ENCODE measurements at places on chromosomes 11 and 22.

DNA sequence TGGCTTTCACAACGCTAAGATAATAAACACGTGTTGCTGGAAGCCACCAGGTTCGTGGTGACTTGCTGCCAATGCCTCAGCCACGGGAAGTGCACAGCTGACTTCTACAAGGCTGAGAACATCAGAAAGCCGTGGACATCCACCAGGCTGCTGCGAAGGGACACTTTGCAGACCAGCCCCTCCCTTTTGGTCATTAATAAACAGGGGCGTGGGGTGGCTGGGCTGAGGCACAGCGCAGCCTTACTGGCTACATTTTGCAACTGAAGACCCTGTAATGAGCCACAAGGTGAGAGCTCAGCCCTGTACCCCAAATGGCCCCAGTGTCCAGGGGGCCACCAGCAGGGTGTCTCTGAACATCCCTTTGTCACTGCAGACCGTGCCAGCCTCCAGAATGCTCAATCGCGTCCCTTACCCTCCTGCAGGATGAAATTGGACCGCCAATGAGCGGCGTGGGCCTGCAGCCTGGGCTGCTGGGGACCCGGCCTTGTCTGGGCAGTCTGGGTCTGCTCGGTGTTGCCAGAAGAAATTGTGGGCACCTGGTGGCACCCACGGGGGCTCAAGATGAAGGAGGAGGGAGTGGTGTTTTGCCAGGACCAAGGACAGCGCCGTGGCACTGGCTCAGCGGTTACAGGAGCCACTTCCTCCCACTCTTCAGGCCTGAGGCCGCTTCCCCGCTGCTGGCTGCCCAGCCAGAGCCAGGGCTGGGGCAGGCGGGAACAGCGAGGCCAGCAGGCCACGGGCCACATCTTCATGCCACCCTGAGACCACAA, 181.9 kb downstream of the CTTN start:
- no peak for DNase-seq

- DNase-seq = no peak
Measured at GRCh38 chr11:60396799-60397198, 540 bp downstream of the MS4A14 start.

DNA sequence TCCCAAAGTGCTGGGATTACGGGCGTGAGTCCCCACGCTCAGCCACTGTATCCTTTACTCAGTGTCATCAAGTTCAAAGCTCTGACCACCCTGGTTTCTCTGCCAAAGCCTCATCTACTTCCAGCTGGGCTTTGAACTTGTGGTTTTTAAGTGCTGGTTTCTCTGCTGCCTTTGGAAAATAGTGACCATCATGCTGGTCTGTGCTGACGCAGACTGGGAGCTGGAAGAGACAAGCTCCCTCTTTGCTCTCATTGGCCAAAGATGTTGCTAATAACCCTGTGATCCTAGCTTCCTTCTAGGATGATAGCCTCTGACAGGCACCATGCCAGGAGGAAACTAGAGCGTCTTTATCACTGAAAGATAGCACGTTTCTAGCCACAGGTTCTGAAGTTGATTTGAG, 62.4 kb downstream of the ALX4 start:
- no peak for DNase-seq

- DNase-seq = no peak
Measured at GRCh38 chr11:5004424-5005274, 10.0 kb downstream of the OR51L1 start.

DNA sequence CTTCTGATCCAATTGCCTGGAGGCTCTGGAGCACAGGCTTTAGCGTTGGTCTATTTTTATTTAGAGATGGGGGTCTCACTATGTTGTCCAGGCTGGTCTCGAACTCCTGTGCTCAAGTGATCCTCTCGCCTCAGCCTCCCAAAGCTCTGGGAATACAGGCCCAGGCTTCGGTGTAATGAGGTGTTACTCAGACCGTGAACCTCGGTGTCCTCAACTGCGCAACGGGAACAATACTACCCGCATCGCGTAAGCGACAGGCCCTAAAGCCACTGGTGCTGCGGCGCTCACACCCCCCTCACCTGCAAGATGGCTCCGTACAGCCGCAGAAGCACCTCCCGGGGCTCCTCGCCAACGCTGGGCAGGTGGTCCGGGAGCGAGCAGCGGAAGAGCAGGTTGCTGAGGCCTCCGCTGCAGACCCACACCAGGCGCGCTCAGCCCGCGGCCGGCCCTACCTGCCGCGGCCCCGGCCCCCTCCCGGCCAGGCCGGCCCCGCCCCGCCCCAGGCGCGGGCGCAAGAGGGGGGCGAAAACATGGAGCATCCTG, 628 bp downstream of the CHKB start:
- DNase-seq = no peak

DNA sequence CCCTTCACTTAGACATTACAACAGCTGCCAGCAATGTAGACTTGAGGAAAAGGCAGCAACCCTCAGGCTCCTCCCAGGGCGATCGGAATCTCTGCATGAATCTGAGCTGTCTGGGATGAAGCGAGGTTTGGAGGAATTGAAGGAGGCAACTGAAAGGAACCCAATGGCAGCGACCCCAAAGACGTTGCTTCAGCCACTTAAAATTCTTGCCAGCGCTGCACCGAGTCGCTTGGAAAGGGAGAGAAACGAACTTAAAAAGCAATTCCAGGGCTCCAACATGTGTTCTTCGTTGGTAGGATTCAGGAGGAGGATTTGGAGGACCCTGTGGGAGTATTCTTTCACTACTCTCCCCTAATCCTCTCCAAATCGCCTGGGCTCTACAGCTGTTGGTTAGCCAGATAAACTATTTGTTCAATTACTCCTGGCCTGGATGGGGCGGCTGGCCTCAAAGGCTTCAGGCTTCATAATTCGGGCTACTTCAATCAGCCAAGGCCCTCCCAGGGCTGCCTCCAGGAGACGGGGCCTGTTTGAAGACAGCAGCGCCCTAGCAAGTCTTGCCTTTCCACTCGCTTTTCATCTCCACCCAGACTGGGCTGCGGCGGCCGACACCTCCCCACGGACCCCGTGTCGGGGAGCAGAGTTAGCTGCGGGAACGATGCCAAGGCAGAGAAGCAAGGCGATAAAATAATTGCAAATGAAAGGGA, 72.4 kb upstream of the TMEM45B start:
- no peak for DNase-seq

DNA sequence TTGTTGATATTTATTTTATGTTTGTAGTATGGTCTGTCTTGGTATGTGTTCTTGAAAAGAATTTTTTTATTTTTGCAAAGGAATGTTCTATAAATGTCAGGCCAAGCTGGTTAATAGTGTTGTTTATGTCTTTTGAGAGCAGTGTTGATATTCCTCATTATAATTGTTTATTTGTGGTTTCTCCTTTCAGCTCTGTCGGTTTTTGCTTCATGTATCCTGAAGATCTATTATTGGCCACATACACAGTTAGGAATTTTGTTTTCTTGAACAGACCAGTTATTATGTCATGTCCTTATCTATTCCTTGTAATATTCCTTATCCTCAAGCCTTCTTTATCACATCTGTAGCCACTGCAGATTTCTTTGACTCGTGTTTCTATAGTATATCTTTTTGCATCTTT, 56.5 kb downstream of the PDHX start:
- DNase-seq = no peak

GRCh38 chr11:123268156-123268555, 73.1 kb upstream of the CLMP start:
- no peak for DNase-seq

DNA sequence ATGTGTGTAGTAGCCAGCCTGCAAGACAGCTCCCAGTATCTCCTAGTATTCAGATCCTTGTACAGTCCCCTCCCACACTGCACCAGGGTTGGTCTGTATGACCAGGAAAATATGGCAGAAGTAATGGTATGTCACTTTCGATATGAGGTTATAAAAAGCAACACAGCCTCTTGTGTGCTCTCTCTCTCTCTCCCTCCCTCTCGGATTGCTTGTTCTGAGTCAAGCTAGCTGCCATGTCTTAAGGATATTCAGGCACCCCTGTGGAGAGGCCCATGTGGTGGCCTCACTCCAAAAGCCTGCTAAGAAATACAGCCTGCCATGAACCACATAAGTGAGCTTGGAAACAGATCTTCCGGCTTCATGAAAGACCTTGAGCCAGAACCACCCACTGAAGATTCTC, 25.4 kb downstream of the FXYD6 start:
- no peak for DNase-seq

- DNase-seq = no peak
Measured at GRCh38 chr11:64348383-64349024, 8.5 kb downstream of the CCDC88B start.

DNA sequence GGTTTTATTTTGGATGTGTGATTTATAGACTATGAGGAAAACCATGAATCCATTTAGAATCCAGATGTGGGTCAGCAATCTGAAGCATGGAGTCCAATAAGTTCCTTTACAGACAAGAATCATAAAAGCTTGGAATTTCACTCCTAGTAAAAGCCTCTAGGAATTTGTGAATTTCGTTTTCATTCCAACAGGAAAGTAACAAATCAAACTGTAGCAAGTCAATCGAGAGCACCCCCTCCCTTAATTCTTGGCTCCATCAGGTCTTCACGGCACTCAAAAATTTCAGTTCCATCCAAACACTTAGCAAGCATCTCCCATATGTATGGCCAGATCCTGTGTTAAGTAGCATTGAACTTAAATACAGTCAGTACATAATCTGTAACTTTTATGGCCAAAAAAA, 143.6 kb upstream of the POU2AF2 start:
- DNase-seq = no peak

DNA sequence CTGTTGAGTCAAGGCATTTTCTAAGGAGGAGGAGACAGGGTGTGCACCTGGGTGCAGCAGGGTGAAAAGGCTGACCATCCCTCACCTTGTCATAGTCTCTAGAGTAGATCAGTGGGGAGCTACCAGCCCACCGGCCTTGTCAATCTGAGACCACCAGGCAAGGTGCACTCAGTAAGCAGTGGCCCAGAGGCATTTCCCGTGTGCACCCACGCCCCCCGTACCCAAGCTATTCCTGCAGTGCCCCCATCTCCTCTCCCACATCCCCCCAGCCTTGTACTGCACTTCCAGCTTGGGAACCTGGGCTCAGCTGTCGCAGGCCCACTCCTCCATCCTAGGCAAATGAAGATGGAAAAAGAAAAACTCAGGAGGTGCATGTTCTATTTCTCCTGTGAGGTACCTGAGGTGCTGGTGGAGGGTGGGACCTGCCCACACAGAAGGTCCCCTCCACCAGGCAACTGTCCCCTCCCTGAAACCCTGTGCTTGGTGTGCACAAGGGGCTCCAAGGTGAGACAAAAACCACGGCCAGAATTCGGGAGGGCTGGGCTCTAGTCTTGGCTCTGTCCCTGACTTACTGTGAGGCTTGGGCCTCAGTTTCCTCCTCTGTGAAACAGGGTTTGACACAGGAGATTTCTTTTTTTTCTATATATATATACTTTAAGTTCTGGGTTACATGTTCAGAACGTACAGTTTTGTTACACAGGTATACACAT, 8.4 kb downstream of the P2RY2 start:
- no peak for DNase-seq

- no peak for DNase-seq
Measured at GRCh38 chr11:11717064-11717725, 95.4 kb upstream of the GALNT18 start.

DNA sequence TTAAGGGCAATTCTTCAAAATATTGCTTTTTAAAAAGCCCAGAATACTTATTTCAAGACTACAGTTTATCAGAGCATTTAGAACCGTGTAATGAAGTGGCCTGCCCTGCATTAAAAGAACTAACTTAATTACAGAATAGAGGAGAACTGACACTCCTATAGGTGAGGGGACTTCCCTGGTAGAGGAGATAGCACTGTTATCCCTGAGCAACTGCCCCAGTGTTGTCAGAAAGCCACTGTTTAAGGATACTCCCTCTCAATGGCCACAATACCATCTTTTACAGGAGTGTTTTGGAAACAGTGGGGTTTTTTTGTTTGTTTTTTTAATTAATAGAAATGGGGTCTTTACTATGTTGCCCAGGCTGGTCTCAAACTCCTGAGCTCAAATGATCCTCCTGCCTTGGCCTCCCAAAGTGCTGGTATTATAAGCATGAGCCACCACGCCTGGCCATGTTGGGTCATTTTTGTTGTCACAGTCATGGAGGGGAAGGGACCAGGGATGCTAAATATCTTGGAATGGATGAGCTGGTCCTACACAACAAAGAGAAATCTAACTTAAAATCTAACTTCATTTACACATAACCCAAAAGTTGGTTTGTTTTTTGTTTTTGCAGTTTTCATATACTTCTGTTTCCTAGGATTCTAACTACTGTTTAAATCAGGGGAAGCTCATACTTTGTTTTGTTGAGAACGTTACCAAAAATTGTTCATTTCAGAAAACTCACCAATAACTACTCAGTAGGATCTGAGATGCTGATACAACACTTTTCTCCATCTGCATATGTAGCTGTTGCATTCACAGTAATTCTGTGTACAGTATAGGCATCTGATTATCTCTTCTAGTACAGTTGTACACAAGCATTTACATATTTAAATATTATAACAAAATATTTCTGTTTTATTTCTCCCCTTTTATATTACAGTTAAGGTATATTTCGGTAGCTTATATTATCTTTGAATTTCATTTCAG, 8.1 kb downstream of the RPL27A start:
- DNase-seq = no peak

- DNase-seq = no peak
Measured at GRCh38 chr11:18394928-18395734, 768 bp downstream of the LDHA start.

GRCh38 chr11:6670202-6670830, 12.8 kb downstream of the MRPL17 start:
- no peak for DNase-seq

- DNase-seq = no peak
Measured at GRCh38 chr11:82830746-82831145, 69.5 kb downstream of the PRCP start.

GRCh38 chr22:23804781-23805291, 18.1 kb downstream of the SMARCB1 start:
- DNase-seq = no peak

DNA sequence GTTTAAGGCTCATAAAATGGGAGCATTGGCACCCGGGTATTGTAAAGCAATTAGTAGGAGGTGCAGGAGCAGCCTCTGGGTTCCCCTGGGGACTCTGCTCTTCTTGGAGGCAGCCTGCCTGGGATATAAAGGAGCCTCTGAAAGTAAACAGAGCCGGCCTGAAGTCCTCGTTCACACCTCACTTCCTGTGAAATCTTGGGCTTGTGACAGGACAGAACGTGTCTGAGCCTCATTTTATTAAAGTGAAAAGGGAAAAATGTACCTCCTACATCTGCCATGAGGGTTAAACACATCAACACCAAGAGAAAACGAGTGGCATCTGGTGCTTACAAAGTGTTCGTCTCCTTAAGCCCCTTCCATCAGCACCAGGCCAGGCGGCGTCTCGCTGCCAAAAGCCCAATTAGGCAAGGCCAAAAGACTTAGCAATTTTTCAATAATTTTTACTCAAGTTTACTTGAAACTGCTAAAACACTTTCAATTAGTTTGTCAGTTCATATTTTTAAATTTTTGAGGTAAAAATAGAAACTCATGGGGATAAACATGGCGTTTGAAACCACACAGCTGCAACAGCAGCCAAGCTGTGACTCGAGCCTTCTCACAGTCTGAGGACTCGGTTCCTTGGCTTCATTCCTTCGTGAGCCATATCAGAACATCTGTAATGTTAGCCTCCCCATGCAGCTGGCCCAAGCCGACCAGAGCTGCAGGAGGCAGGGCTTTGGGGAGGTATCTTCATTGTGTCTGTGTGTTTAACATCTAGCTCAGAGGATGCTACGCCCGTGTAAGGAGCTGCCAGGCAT, 33.6 kb downstream of the MAP6 start:
- no peak for DNase-seq

- DNase-seq = no peak
Measured at GRCh38 chr22:32389685-32390084, 22.4 kb downstream of the RTCB start.

- DNase-seq = no peak
Measured at GRCh38 chr11:106101819-106102218, 24.4 kb downstream of the AASDHPPT start.

All from GM12892 (cell line).